ENCODE measurements at places on chromosomes 3 and 15.

- no peak for DNase-seq
These were observed 11.6 kb upstream of the MECOM start for GRCh38 chr3:169675091-169675490.

- no peak for DNase-seq
These were observed 83.3 kb upstream of the KCNH8 start for GRCh38 chr3:19065027-19065426.

GRCh38 chr3:71831599-71831998, 46.7 kb upstream of the PROK2 start:
- DNase-seq = no peak

- DNase-seq = no peak
These were observed 30.3 kb downstream of the RPN1 start for GRCh38 chr3:128620268-128620691.

DNA sequence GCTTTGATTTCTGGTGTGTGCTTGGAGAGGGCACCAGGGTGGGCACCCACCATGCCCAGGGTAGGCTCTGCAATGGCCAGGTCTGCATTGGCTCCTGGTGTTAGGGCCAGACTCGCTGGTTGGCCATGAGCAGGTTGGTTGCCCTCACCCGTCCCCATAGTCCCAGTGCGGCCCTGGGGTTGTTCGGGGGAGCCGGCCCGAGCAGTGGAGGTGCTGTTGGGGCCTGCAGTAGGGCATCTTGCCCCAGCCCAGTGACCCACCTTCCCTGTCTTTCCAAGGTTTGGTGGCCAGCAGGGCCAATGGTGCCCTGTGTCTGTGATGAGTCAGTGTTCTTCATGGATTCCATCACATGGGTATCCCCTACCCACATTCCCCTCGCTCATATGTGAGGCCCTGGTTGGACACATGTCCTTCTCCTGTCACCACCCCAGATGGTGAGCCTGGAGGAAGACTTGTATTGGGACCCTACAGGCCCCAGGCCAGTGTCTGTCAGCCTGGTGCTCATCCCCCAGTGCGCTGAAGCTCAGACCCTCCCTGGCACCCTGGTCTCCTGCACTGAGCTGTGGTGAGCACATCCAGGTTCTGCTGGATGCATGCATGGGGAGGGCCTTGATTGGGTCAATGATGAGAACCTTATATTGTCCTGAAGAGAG, 190.1 kb downstream of the UBE3A start:
- no peak for DNase-seq
